ENCODE measurements at places on chromosomes 2 and 18.

DNA sequence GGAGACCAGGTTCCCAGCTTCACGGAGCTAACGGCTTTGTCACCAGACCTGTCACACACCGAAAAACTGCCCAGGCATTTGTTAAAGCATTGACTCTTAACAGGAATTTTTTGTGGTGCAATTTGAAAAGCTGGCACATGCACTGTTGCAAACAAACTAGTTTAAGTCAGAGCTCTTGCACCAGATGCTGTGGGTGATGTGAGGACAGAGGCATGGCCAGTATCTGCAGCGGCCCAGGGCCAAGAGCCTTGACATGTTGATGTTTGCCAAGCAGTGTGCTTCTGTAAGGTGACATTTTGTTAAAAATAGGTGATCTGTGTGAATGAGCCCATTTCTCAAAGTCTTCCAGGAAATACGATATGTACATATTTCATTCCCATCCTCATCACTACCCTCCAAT, 142.5 kb downstream of the MTCL1 start:
- DNase-seq = no peak

DNA sequence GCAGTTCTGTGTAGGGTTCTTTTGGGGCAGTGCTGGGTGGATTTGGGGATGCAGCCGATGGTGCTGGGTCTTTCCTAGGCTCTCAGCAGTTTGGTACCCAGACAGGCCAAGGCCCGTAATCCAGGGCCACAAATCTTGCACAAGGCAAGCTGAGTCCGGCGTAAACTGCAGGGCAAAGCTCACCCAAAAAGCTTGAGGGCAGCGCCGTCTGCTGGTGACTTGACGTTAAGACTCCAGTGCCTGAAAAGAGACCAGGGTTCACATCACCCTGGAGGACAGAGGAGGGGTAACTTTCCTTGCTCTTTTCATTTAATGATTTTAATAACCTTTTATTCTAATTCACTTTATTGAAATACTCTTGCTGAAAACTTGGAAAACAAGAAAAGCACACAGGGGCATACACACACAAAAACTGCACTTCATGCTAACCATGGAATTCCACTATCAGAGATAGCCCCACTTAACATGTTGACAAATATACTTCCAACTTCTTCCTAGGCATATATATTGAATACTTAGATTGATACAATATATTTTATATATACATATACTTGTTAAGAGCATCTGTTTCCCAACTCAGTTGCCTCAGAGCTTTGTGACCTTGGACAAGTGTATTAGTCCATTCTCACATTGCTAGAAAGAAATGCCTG, 38.9 kb downstream of the CNGA3 start:
- DNase-seq = no peak

- DNase-seq = no peak
Observed at GRCh38 chr2:68812251-68812650, 58.9 kb downstream of the BMP10 start.

GRCh38 chr2:187774551-187775071, 220.4 kb upstream of the TFPI start:
- no peak for DNase-seq

DNA sequence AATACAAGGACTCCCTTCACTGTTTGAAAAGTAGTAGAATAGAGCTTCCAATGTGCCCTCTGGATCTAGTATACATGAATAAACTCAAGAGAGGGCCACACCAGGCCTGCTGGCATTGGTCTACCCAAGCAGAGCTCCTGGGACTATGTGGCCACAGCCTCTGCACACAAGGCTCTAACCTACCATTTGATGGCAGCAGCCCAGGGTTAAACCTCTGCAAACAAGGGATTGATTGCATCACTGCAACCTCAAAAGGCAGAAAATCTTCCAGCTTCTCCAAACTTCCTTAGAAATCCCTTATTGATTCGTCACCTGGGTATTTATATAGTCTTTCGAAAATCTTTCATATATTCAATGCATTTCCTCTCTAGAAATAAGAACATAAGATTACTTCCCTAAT, 147.6 kb upstream of the SETBP1 start:
- DNase-seq = no peak

GRCh38 chr2:174486563-174487107, at the start of gene GPR155:
Gene GPR155, minus strand, starts transcription at chr2:174487029. Its CDS starts 5,073 bp downstream, at chr2:174481956.
- DNase-seq = peak; percentile 14

- DNase-seq = no peak
Observed at GRCh38 chr2:24863641-24864040, 56.4 kb downstream of the ADCY3 start.

DNA sequence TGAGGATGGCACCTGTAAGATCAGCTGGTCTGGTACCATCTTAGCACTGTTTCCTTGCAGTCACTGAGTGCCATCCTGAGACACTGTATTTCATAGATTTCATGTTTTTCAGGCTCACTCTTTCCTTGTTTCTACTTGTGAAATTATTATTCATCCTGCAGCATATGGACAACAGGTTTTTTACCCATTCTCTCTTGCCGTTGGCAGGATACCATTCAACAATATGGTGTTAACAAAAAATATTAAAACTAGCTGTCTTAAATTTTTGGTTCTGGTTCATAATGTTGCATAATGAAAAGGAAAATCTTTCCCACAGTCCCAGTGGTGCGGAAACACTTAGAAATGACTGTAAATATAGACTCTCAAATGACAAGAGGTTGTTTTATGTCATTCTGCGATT, 23.1 kb upstream of the ATG16L1 start:
- DNase-seq = no peak

GRCh38 chr2:235229236-235229635, 264.6 kb upstream of the AGAP1 start:
- no peak for DNase-seq

DNA sequence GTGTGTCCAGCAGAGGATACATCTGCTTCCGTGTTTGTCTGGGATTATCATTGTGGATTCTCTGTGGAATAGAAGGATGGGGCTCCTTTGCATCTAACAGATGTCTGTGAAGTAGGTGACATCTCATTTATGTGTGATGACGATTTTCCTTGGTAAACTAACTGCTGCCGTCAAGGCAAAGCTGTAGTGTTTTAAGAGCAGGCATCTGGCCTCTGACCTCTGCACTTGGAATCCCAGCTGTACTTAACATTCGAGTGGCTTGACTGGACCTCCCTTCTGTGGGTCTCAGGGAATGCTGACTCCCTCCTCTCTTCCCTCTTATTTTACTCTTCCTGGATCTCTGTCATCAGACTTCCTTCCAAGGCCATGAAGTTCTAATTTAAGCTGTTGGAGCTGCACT, 56.4 kb downstream of the DCDC2C start:
- no peak for DNase-seq

- no peak for DNase-seq
Observed at GRCh38 chr2:161332371-161332967, 24.2 kb downstream of the PSMD14 start.

DNA sequence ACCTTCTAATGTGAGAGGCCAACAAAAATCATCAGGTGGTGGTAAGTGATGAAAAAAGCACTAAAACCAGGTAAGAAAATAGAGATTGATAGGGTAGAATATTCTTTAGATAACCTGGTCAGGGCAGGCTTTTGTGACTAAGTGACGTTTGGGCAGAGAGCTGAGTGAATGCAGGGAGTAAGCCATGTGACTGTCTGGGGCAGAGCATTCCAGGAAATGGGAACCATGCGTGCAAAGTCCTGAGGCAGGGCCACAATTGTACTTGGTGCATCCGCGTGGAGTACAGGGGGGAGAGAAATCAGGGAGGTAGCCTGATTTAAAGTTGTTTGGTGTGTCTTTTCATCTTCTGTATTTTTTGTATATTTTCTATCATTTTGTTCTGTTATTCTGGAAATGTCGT, 102.5 kb downstream of the LYPD6B start:
- DNase-seq = no peak

- DNase-seq = no peak
Observed at GRCh38 chr18:32468147-32468845, 2.4 kb downstream of the GAREM1 start.

GRCh38 chr2:232957657-232958090, 55.4 kb downstream of the NGEF start:
- no peak for DNase-seq

- no peak for DNase-seq
Observed at GRCh38 chr2:9705196-9705595, 74.4 kb upstream of the YWHAQ start.

DNA sequence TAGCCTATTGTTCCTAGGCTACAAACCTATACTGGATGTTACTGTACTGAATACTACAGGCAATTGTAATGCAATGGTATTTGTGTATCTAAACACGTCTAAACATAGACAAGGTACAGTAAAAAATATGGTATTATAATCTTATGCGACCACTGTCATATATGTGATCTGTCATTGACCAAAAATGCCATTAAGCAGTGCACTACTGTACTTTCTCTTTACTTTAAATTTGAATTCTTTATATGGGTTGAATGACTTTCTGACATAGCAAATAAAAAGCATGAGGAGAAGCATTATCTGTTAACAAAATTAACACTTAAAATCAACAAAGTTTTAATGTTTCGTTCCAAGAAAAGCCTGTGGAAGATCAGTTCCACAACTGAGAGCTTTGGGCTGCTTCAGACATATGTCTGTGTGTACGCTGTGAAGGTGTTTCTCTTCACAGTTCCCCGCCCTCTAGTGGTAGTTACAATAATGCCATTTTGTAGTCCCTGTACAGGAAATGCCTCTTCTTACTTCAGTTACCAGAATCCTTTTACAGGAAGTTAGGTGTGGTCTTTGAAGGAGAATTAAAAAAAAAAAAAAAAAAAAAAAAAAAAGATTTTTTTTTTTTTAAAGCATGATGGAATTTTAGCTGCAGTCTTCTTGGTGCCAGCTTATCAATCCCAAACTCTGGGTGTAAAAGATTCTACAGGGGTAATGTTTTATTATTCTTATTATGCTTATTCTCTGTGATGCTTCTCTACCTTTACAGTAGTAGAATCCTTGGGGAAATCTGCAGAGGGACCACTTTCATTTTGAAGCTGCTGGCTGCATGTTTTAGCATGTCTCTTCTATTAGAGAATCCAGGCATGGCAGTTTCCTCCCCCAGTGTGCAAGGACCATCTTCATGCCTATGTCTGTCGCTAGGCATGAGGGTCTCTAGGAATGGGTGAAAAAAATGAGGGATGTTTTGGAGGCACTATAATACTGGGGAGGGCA, 54.5 kb downstream of the SCN2A start:
- peak; percentile 88 for DNase-seq

DNA sequence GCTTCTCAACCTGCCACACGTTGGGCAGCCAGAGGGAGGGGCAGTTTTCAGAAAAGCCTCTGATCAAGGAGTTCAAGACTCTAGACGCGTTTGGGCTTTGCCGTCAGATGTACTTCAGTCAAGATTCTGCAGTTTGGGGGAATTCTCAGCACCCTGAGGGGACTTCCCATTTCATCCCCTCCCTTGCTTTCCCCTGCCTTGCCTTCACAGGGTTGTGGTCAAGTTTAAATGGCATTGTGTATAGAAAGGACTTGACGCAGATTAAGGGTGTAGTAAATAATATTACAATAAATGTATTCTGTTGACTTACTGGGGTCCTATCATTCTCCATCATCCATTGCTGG, 198.3 kb upstream of the NABP1 start:
- no peak for DNase-seq

DNA sequence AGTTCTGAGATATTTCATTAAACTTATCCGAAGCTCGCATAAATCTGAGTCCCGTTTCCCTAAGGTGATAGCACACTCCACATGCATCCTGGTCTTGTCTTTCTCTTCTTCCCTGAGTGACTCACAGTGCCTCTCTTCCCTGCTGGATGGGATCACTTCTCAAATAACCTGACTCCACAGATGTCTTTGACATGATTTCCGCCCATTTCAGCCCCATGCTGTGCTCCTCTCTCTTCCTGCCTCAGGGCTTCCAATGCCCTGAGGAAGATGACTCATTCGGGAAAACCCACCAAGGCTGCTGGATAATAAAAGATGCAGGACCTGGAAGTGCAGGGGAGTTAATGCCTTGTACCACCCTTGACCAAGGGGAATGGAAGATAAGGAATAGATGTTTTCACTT, 441.7 kb upstream of the SOX11 start:
- no peak for DNase-seq

DNA sequence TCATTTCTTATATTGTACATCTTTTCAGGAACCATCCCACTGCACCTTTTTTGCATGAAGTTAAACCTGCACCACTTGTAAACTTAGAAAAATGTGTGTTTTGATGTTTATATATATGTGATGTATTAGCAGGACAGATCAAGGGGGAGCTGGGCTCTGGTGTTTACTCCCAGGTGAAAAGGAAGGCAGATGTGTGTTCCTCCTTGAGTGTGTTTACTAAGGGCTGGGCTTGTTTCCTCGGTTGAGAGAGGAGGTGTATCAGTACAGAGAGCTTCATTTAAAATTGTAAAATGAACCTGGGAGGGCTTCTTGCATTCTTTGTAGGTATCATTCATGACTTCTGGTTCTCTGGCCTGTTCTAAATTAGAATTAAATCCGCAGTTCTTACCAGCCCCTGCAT, 14.8 kb downstream of the LPIN1 start:
- no peak for DNase-seq

DNA sequence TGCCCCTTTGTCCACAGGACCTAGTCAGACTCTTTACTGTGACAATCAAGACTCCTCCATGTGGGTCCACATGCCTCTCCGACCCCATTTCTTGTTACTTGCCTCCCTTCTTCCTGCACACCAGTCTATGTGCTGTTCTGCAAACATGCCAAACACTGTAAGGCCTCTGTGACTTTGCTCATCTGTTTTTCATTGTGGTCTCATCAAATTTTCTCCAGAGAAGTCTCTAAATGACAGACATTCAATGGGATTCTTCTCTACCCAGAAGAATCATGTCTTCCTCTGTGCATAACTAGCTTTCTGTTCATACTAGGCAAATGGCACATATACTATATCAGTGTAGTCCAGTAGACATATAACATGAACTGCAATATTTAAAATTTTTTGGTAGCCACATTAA, 43.0 kb upstream of the KCNE4 start:
- no peak for DNase-seq

DNA sequence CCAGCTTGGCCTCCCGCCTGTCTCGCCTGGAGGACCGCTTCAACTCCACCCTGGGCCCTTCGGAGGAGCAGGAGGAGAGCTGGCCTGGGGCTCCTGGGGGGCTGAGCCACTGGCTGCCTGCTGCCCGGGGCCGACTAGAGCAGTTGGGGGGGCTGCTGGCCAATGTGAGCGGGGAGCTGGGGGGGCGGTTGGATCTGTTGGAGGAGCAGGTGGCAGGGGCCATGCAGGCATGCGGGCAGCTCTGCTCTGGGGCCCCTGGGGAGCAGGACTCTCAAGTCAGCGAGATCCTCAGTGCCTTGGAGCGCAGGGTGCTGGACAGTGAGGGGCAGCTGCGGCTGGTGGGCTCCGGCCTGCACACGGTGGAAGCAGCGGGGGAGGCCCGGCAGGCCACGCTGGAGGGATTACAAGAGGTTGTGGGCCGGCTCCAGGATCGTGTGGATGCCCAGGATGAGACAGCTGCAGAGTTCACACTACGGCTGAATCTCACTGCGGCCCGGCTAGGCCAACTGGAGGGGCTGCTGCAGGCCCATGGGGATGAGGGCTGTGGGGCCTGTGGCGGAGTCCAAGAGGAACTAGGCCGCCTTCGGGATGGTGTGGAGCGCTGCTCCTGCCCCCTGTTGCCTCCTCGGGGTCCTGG, 3.7 kb upstream of the KHK start:
- no peak for DNase-seq

DNA sequence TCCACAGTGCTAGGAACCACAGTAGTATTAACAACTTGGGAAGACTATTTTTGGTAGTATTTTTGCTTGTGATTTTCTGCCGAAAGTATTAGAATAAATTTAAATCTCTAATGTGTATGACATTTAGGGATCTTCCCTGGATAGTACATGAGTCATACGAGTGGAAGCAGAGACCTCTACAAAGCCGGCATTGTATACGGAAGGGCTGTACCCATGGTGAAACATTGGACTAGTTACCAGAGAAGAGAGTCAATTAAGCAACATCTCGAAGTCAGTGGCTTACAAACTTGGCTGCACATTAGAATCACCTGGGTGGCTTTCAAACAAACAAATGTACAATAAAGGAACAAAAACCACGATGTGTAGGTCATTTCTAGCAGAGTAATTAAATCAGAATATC, 1131.7 kb upstream of the LRRTM1 start:
- DNase-seq = no peak

All from urinary bladder (tissue), 4 donors.